Activated T-cell treated with anti-CD3 and anti-CD28 coated beads, Interleukin-2, amount 50 U/mL, for 4 hours (primary cell): ENCODE measurements at places on chromosomes 4 and X. TPM values are rescaled to one million over a fixed set of nuclear protein-coding genes. Genes with fewer than 3 reads are reported as not detected.

SPANXD gene
- total RNA-seq: not detected

LIMCH1 gene
- total RNA-seq: 0.34 TPM

MMRN1 gene
- 0.18 TPM for total RNA-seq

TCP11X2 gene
- not detected for total RNA-seq

CXCL13 gene
- total RNA-seq: 1.7 TPM

ADAM29 gene
- total RNA-seq: not detected

GRCh38 chr4:107243141-107243781, 207.1 kb upstream of the DKK2 start:
- no peak for DNase-seq

DNA sequence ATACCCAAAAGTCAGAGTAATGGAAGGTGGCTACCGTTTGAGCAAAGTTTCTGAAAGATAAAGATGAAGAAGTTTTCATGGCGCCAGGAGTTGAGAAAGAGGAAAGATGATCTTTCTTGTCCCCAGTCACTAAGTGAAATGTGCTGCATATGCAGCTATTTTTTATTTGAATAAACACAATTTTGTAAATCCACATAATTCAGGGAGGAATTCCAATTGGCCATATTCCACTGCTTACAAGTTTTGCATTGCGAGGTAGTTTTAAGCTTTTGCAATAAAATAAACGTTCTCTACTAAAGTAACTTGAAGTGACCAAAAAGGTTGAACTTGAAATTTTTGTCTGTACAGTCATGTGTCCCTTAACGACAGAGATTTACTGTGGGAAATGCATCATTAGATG, 139.3 kb upstream of the VCX2 start:
- no peak for DNase-seq

DNA sequence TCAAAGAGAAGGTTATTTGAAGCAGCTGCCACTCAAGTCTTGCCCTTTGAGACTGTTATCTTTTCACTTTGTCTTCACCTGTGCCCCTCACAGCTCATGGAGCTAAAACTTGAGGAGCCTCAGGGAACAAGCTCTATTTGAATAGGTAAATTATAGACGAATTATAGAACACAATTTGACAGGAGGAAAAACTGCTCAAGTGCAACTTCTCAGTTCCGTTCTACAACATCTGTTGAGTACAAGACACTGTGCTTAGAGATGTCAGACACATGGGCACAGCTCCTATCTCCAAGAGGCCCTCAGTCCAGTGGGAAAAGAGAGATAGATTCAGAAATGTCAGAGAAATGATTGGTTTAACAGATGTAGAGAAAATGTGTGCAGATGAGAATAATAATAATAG, 5.1 kb downstream of the PPP1R2C start:
- DNase-seq: no peak

DNA sequence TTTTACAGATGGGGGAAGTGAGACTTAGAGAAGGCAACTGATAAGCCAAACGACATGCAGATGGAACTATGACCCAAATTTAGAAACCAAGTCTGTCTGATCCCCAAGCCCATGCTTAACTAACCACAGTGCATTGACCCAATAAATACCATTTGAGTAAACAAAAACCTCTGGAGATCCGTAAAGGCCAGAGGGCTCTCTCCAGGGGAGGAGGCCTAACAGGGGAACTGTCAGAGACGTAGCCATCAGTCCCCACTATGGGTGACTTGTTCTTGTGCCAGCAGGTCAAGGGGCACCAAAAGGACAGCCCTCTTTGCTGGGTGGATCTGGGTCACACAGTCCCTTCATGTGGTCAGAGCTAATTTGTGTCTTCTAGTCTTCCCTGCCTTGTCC, 420.2 kb downstream of the BCOR start:
- DNase-seq: no peak

GRCh38 chrX:23904096-23904495, 3.6 kb downstream of the APOO start:
- no peak for DNase-seq

DNA sequence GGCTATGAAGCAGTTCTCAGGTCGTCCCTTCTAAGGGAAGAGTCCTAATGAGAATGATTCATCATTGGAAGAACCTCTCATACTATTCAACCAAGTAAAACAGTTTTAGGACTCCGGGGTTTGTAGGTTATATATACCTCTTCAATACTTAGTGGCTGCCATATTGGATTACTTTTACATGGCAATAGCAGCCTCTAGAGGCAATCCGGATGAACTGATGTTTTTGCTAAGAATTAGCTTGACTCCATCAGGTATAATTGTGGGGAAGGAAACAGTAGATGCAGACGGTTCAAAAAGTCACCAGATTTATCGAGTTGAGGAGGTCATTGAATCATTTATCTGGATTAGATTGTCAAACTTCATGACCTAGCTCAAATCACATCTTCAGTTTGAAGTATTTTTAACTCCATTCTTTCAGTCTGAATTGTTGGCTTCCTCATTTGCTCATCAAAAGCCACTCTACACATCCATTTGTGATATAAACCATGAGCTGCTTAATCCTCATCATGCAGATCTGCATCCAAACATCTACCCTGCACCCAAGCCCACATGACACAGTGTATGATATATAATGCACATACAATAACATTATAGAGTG, 28.4 kb downstream of the GUCY1B1 start:
- DNase-seq: no peak

- DNase-seq: no peak
Measured at GRCh38 chrX:68396953-68397352, 36.3 kb downstream of the OPHN1 start.

GRCh38 chr4:151325111-151325948, at the start of gene SH3D19:
Gene SH3D19 (minus strand): TSS chr4:151325605. CDS start chr4:151325352, 253 bp downstream.
- DNase-seq: no peak

- DNase-seq: no peak
Measured at GRCh38 chr4:110480746-110481271, 4.9 kb downstream of the ENPEP start.

GRCh38 chr4:109698656-109699055, 4.6 kb downstream of the CASP6 start:
- no peak for DNase-seq

- DNase-seq: no peak
Measured at GRCh38 chrX:47877327-47877726, 40.6 kb downstream of the ZNF81 start.

- no peak for DNase-seq
Measured at GRCh38 chr4:41320278-41320677, 63.5 kb downstream of the UCHL1 start.

DNA sequence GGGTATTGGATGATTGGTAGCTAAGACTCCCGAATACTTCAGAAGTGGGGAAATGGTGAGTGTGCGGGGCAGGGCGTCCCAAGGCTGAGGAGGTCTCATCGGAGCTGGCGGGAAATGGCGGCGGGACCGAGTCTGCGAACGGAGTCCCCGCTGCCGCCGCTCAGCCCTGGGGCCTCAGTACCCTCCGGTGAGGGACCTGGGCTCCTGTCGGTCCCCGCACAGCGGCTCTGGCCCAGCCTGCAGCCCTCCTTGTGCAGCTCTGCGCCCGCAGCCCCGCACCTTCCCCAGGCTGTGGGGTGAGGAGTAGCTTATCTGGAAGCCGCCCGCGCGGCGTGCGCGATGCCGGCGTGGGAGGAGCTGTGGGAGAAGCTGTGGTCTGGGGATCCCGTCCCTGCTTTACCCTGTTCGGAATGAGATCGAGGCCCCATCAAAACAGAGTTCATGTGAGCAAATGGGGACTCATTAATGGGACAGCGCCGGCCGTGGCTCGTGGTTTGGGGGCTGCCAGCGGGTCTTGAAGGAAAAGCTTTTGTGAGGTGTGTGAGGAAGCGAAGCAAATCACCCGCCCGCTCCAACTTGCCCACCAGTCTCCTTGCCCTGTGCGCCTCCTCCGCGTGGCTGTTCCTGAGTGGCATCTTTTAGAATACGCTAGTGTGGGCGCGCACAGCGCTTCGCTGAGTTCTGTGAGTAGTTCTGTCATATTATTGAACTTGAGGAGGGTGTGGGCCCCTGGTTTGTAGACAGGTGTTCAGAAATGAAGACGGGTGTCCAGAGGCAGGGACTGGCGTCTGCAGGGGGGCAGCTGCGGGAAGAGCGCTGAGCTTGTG, 531 bp downstream of the ZNF141 start:
- DNase-seq: peak; percentile 58
